ENCODE measurements at places on chromosomes 11 and 22.

DNA sequence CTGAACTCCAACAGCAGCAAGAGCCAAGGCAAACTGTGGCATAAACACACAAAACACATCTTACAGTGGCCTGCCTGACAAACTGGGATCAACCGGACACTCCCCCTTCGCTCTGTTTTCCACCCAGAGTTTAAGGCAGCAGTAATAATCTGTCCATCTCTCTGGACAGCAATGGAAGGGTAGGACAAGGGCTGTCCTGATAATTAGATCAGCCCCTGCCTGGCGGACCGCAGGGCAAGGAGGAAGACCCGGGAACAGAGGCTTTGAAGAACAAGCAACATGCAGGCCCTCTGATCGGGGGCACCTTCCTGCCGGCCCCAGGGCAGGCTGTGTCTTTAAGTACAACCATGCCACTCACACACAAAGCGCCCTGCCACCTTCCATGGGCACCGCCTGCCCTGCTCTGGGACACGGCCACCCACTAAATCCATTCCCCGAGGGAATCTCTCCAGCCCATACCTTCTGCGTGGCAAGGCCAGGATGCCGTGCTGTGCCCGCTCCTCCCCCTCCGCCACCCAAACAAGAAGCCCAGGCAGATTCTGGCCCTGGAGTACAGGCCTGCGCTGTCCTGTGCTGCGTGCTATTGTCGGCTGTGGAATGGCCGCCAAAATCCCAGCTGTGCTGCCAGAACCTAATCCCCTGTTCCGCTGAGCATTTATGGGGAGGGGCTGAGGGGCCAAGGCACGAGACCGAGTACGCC is 38.8 kb downstream of the NUMA1 start:
- no peak for DNase-seq

- DNase-seq: no peak
Observed at GRCh38 chr11:95372097-95372656, 141.2 kb upstream of the SESN3 start.

- DNase-seq: no peak
Observed at GRCh38 chr11:130611791-130612251, 163.4 kb downstream of the ADAMTS15 start.

- no peak for DNase-seq
Observed at GRCh38 chr11:5626196-5626595, 1.4 kb downstream of the TRIM34 start.

GRCh38 chr11:24406980-24407379 is 89.9 kb upstream of the LUZP2 start:
- DNase-seq: no peak

DNA sequence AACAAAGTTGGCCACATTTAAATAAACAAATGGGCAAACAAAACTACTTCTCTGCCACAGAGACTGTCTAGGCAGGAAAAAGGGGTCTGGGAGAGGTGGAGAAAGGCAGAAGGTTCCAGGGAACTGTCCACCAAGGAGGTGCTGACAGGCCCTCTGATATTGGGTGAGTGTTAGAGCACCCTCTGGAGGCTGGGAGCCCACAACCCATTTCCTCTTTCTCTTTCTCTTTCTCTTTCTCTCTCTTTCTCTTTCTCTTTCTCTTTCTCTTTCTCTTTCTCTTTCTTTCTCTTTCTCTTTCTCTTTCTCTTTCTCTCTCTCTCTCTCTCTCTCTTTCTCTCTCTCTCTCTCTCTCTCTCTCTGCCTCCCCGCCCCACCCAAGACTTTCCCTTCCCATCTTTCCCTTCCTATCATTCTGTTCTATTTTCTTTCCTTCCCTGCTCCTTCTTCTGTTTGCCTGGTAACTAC is 912.8 kb downstream of the DLG2 start:
- no peak for DNase-seq

- no peak for DNase-seq
Observed at GRCh38 chr11:58647141-58647699, 24.8 kb downstream of the CNTF start.

- DNase-seq: no peak
Observed at GRCh38 chr11:66970807-66971442, 4.2 kb upstream of the C11orf86 start.
